ENCODE measurements at places on chromosomes 2 and 18.
A peak's percentile ranks its signal among the peaks of the same experiment; 100 is the strongest.

DNA sequence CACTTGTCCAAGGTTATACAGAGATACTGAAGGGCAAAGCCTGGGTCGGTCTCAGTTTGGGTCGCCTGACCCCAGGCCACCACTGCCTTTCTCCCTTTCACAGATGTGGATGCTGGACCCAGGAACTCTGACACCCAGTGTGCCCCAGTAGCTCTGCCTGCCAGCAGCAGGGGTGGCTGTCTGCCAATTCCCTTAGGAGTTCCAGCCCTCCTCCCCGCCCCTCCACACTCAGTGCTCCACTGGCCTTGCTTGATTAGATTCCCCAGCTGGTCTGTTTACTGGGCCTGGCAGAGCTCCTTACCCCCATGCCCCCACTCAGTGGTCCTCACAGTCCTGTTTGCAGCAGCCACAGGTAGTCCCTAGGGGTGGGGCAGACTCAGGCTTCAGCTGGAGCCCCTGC, 75.5 kb downstream of the NPAS2 start:
- DNase-seq, result no peak

GRCh38 chr2:58798676-58799208, 557.6 kb upstream of the FANCL start:
- no peak for DNase-seq

- DNase-seq, result no peak
Measured at GRCh38 chr18:4755848-4756247, 300.7 kb upstream of the DLGAP1 start.

GRCh38 chr2:50448556-50448955, 583.4 kb downstream of the NRXN1 start:
- DNase-seq, result no peak

- DNase-seq, result no peak
Measured at GRCh38 chr2:74569686-74570085, 15.2 kb downstream of the DOK1 start.

- no peak for DNase-seq
Measured at GRCh38 chr2:138722316-138722715, 57.9 kb downstream of the NXPH2 start.

DNA sequence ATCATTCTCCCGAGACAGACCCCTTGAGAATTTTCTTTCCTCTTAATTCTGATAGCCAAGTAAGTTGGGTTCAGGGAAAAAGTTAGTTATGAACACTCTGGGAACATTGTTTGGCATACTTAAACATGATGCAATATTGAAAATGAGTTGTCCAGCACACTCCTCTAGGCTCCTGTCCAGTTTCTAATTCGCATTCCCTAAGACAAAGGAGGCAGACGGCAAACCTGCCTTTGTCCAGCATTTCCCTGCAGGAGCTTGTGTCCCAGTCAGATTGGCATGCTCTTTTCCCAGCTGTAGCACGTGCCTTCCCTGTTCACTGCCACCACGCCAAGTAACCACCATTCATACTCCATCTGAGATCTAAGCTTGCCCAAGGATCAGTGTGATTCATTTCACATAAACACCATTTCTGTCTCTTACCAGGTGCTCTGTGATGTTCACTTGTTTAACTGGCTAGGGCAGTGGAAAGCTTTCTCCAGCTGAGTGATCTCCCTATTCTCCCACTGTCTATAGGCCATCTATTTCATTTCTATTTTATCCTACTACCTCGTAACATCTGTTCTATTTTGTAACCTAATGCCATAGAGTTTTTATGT, 150.0 kb upstream of the EPB41L3 start:
- peak; percentile 9 for DNase-seq

DNA sequence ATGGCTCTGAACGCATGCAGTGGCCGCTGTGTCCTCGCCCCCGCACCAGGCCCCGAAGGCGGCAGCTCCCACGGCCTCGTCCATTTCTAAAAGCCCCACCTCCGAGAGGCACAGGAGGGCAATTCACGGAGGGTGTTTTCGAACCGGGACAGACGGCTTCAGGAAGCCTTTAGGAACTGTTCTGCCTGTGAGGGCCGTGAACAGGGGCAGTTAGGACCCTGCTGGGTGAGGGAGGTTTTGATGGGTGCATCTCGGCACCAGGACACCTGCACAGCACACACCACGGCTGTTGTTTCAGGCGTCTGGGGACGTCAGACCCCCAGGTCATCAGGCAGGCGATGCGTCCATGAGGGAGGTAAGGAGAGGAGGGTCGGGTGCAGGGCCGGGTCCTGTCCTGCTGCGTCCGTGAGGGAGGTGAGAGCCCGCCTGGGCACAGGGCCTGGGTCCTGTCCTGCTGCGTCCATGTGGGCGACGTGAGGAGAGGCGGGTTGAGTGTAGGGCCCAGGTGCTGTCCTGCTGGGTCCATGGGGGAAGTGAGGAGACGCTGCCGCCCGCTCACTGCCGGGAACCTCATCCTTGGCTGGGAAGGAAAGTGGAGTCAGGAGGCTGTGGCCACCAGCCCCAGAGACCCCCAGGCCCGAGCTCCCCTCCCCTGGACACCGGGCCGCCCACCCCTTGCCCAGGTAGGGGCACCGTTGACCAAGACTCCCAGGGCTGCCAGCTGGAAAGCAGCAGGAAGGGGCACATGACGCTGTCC, 25.5 kb upstream of the KCNG2 start:
- DNase-seq, result no peak

GRCh38 chr2:223528036-223528435, 74.1 kb downstream of the SCG2 start:
- DNase-seq, result no peak

DNA sequence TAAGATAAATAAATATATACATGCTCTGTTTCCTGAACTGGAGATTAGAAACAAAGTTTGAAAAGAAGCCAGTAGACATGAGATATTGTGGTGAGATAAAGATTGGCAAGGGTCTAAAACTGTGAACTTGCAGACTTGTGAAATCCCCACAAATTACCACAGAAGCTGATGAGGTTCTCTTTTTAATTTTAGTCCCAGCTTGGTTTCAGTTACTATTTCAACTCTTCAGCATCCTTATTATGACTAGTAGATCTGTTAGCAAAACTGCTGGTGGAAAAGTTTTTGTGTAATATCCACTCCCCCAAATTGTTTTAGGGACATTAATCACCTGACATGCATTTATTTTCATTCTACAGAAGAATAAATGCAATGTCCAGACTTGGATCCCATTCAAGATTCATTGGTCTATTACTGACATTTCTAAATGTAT, 20.8 kb downstream of the RASGRP3 start:
- no peak for DNase-seq

DNA sequence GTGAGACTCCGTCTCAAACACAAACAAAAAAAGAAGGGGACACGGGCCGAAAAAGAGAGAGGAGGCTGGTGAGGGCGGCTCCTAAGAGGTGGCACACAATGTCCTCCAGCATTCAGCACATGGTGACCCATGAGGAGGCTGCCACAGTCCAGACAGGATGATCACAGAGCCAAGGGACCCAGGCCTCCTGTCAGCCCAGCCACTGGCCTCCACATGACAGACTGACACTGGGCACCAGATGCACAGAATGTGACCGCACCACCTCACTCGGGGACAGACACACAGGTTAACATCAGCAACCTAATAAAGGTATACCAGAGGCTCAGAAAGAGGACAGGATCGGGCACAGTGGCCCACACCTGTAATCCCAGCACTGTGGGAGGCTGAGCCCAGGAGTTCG, 21.0 kb downstream of the PASK start:
- DNase-seq, result no peak

DNA sequence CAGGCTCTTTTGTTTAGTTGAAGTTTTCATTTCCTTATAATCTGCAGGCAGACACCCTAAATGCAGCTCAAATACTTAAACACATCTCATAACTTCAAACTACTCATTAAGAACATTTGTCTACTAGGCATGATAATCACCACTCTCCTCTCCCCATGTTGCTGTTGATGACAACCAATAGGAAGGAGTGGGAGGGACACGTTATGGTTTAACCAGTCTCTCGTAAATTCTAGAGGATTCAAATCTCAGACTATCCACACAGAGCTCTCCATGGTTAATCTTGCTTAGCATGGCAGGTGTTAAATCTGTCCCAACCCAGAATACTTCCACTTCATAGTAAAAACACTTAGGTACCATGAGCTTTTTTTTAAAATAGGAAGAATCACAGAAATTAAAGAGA, 127.4 kb upstream of the AQP4 start:
- DNase-seq, result no peak

DNA sequence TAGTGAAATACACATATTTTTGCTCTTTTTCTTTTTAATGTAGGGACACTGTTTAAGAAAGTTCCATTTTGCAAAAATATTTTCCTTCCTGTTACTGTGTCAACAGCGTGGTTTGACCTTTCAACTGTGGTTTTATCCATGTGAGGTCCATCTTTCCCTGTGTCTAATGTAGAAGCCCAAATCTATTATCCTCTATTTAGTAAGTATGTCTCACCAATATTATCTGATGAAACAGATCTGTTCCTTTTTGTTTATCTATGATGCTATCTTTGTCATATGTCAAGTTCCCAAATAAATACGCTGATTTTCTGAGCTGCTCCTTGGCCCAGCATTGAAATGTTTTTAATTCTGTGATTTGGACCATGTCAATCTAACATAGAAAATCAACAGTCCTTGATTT, 3.5 kb upstream of the ARHGAP15 start:
- DNase-seq, result no peak

- no peak for DNase-seq
Measured at GRCh38 chr2:171910494-171910893, 11.8 kb upstream of the HAT1 start.

- DNase-seq, result no peak
Measured at GRCh38 chr18:59821983-59822382, 77.8 kb upstream of the PMAIP1 start.

DNA sequence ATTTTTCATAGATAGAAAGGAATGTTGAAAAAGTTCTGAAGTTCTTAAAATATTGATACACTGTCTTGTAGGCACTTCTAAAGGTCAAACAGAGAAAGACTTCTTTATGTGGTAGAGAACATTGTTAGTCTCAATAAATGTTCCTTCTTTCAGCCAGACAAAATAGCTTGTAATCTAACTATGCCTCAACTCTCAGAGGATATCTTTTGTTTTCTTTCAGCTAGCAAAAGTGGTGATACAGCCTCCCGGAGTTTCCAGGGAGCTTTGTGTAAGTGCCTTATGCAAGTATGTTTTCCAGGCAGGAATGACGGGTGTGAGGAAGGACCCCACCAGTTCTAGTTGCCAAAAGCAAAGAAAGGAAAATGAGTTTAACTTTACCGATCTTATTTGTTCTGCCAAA, 452.1 kb upstream of the ST6GAL2 start:
- DNase-seq, result no peak

DNA sequence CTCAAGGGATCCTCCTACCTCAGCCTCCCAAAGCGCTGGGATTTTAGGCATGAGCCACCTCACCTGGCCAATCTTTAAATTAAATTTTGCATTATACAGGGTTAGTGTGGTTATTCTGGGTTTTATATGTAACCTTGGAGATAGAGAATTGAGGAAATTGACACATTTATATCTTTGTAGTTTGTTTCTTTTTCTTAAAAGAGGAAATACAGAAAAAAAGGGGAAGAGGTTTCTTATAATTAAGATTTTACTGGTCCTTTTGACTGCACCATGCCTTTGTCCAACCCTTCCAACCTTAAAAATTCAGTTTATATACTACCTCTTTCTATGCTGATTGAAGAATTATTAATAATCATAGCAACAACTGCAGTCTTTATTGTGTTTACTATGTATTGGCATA, 210.1 kb upstream of the STON1 start:
- no peak for DNase-seq

DNA sequence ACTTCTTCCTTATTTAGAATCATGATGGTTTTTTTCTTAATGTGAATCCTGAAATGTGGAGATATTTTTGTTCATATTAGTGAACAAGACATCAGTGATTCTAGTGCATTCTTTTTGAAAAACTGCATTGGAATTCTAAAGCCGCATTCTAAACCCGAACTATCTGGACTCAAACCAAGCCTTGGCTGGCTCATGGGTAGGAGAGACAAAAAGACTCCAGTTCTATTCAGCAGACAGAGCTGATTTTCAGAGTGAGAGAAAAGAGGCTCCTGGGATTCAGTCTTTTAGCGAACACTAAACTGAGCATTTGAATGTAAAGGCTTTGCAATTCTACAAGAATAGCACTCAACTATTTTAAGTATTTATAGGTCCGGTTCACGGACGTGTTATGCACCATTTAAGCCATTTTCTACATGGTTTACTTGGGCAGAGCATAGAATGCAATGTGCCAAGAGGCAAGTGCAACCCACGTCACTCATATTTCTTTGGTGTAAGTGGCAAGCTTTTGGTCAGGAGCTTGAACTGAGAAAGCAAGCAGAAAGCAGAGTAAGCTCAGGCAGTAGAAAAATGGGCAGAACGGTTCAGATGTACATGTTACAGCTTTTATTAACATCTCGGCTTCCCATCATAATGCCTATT, 227.3 kb upstream of the RAB12 start:
- DNase-seq, result peak; percentile 31

- DNase-seq, result no peak
Measured at GRCh38 chr2:95007822-95008221, 17.7 kb upstream of the MAL start.

DNA sequence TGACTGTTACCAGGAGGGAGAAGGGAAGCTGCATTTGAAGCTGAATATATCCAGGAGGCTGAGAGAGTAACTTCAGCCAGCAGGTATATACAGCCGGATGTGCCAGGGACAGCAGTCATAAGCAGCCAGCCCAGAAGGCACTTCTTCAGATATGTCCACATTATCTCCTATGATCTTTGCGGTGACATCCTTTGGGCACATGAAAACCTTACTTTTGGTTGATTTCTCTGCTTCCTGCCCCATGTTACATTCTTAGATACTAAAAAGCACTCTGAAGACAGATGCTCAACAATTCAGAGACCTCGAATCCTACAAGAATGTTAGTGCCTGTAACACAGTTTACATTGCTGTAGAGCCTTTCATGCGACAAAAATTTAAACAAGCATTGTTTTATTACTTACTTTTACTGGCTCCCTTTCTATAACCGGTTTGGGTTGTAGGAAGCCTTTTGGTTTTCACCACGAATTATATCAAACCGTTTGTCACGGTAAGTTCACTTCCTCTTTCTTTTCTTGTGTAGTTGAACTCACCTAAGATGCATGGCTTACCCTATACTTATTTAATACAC, 50.3 kb upstream of the TLK1 start:
- no peak for DNase-seq

DNA sequence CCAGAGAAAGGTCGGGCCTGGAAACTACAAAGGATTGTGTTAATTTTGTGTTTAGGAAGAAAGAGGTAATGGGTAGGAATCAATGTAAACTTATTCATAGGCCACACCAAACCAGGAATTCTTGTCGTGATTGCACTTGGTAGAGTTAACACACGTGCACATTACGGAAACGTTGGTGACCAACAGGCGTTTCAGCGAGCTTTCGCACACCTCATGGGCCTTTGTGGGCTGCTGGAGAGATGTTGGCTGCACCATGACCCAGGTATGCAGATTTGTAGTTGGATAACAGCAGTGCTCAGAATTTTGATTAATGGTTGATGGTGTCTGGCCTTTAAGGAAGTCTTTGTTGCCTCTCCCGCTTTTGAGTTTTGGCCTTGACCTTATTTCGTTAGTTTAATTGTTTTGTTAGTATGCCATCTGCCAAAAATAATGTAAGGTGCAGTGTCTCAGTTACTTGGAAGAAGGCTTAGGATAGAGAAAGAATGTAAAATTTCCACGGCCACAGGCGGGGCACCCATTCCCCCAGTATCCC, 1.9 kb downstream of the ZNF236 start:
- DNase-seq, result no peak

GRCh38 chr18:9803063-9803697, 82.6 kb upstream of the TXNDC2 start:
- DNase-seq, result peak; percentile 32

Measured in neural progenitor cell (in vitro differentiated cells).